ENCODE measurements at places on chromosomes 5 and 9.

DNA sequence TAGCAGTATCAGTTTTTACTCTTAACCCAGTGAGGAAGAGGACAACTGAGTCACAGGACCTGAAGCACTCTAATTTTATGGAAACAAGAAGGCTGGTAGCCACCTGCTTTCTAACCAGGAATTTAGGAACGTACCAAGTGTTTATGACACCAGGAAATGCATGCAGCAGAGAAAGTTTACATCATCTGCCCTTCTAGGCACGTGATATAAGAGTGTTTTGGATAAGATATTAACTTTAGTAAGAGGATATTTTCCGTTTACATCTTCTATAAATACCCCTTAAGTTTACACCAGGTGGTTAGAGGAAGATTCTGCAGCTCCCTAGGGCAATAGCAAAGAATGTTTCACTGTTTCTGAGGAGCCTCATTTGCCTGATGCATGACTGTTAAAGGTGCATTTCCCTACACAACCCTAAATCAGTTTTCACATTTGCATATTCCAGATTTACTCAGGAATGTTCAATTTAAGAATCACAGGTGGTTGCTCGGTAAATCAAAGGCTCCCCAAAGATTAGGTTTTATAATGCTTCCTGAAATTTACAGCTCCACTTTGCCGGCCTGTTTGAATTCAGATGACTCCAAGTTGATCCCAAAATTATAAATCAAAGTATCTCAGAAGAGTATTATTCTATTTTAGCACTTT, 1.8 kb downstream of the TSC1 start:
- no peak for DNase-seq

DNA sequence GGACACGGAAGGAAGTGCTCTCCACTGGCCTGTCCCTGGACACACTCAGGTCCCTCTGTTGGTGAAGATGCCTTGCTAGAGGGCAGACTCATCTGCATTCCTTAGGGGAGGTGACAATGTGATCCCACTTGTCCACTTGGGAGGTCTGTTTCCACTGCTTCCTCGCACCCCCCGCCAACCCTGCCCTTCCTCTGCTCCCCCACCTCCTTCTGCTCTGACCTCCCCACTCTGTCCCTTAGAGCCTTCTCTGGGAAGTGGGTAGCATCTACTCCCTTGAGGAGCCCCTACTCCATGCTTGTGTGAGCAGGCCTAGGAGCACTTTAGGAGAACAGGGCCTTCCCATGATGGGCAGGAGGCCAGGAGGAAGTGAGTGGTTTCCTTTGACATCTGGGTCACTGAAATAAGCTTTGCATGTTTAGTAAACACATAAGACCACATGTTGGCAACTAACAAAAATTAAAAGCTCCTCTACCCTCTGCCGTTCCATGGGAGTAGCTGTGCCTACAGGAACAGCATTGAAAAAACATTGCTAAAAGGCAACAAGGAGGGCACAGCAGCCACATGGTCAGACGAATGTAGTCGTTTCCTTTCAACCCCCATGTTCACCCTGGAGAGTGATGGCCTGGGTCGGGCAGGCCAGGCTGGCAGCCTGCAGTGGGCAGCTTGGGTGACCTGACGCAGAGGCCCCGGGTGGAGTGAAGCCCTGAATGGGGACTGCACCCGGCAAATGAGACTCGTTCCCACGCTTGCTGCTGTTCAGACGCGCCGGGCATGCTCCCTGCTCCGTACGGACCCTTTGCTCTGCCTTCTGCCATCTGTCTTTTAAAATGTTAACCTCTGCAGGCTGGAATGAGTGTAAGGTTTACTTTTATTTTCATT, 634.0 kb downstream of the IRX1 start:
- no peak for DNase-seq

GRCh38 chr5:19886123-19886917, 101.7 kb downstream of the CDH18 start:
- no peak for DNase-seq

DNA sequence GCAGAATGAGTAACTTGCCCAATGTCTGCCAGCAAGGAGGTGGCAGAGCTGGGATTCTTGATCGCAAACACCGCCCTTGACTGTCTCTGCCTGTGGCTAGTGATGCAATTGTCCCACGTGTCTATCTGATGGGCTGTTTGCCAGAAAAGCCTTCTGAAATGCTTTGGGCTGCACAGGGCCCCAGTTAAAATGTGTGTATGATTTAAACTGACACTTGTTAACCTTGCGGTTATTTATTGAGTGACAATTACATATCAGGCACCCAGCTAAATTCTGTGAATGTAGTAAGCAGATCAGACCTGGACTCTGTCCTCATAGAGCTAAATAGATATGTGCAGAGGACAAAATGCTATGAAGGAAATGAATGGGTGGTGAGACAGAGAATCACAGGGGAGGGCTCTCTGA, 11.6 kb upstream of the IL12B start:
- no peak for DNase-seq

DNA sequence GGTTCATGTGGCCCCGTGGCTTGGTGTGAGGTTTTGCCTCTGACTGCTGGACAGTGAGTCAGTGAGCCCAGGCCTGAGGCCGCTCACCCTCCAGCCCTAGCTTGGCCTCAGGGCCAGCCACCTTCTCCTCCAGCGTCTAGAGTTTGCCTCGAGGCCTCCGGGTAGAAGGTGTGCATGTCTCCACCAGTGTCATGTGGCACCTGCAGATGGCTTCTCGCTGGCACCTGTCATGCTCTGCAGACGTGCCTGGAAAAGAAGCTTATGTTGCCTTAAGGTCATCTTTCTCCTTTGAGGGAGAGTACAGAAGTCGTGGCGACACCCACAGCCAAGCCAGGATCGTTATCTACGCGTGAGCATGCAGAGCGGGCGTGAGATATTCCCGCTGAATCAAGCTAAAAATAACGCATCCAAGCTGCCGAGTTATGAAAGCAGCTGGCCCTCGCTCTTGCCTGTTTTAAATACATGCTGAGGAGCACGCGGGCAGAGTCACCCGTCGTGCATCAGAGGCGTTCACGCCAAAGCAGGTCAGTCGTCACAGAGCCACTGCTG, 79.7 kb upstream of the FCN2 start:
- DNase-seq = peak; percentile 82

- no peak for DNase-seq
Measured at GRCh38 chr9:69115621-69116020, 58.5 kb upstream of the TJP2 start.

GRCh38 chr9:125758986-125759763, 12.0 kb downstream of the PBX3 start:
- no peak for DNase-seq
